Spinal cord (tissue), 10 donors: ENCODE measurements at places on chromosomes 1 and 21.

DNA sequence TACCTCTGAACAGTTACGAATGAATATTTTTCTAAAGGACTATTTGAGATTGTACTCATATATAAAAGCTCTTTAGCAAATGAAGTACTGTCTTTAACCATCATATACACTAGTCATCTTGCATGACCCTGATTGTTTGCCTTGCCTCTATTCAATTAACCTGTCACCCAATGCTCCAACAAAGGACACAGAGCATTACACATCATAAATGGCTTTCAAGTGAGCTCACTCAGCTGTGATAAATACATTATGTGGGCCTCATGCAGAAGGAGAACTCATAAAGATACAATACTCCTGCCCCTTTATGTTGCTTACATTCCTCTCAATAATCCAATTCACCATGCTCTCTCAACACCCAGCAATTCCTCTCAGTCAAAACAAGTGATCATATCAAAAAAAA lies 993.0 kb upstream of the PRMT6 start:
- H3K27me3 ChIP-seq, result no peaks in the 10 kb centered on the region
- H3K27ac ChIP-seq, result no peak overlapping the region
- no peak for DNase-seq
- H3K36me3 ChIP-seq, result no peaks in the 10 kb centered on the region
- H3K4me3 ChIP-seq, result no peak overlapping the region

DNA sequence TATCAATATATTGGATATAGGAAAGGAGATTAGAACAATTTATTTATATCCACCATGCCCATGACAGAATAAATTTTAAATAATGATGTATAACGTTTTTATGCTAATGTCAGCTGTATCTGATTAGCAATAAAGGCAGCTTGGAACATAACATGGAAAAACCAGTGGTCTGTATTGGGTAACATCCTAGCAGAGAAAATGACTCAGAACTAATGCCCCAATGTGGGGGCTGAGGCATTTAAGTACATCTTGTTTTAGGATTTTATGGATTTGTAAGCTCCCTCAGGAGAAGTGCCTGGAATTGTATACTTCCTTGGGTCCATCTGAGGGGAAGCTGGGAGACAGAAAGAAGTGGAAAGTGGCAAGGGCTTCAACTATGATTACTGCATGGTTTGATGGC lies 82.3 kb downstream of the HMCN1 start:
- no peaks in the 10 kb centered on the region for H3K4me1 ChIP-seq
- H3K4me3 ChIP-seq, result no peak overlapping the region
- H3K27ac ChIP-seq, result no peak overlapping the region
- no peaks in the 10 kb centered on the region for H3K27me3 ChIP-seq

DNA sequence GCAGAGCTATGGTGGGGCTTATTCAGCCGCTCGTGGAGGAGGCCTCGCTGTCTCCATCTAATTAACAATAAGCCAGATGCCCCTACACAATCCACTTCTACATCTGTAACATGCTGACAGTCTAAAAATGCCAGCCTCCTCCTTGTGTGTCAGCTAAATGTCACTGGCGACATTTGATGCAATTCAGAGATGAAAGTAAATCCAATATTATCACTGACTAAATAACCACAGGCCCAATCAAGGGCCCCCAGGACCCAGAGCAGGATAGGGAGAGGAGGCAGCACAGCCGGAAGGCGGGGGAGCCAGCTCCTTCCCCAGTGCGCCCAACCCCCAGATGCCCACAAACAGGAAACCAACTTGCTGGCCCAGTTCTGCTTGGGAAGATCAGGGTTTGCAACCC lies 76.6 kb downstream of the DMRTA2 start:
- H3K4me1 ChIP-seq, result peaks cover 5% of the 10 kb centered on the region
- no peaks in the 10 kb centered on the region for H3K36me3 ChIP-seq
- H3K4me3 ChIP-seq, result no peak overlapping the region
- no peak for DNase-seq
- no peaks in the 10 kb centered on the region for H3K27me3 ChIP-seq

DNA sequence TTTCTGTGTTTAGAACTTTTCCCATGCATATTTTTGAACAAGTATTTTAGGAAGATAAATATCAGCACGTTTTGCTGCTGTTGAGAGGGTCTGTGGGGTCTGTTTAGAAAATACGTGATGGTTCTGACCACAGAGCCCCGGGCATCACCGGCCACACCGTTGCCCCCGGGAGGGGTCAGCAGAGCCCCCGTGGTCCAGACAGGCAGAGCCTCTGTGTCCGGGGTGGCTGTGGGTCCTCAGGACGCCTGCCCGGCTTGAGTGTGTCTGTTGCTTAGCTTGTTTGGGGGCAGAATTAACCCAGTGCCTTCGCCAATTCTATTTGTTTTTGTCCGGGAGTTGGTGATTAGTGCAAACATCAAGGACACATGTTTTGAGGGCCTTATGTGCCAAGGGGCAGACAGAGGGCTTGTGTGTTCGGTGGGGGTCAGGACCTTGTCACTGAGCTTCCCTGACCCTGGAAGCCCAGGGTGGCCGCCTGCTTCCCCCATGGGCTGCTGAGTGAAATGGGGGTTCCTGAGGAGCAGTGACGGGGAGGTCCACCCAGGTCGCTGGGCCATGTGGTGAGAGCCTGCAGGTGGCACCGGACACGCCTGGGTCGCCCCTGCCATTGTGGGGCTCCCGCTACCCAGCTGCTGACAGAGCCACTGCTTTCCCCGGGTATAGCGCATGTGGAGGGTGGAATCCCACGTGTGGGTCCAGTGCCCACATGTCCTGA lies 122.2 kb downstream of the SIK1 start:
- H3K36me3 ChIP-seq, result no peaks in the 10 kb centered on the region
- H3K27me3 ChIP-seq, result no peaks in the 10 kb centered on the region
- H3K27ac ChIP-seq, result no peak overlapping the region
- H3K4me3 ChIP-seq, result no peak overlapping the region
- no peak for DNase-seq

- peak overlapping the region; percentile 87 for H3K27ac ChIP-seq
- no peak overlapping the region for H3K4me3 ChIP-seq
- H3K4me1 ChIP-seq, result peaks cover 16% of the 10 kb centered on the region
- H3K36me3 ChIP-seq, result peaks cover 10% of the 10 kb centered on the region
Measured at GRCh38 chr1:6842301-6842700, 57.0 kb downstream of the CAMTA1 start.
